ENCODE measurements at places on chromosomes 12 and 14.

- DNase-seq, result no peak
These were observed 81.9 kb downstream of the BMP4 start for GRCh38 chr14:53874704-53875103.

DNA sequence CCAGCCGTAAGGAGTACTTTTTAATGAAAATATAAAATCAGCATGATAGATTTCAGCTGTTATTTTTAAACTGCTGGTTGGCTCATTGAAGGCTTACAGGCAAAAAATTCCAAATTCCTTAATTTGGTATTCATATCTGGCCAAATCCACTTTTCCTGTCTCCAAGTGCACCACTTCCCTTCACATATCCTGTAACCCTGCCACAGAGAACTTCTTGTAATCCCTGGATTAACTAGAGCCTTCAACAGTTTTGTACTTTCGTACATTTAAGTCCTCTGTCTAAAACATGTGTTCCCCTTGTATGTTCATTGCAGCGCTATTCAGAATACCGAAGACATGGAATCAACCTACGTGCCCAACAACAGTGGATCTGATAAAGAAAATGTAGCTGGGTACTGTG, 9.6 kb downstream of the PUS7L start:
- DNase-seq, result no peak

- DNase-seq, result no peak
These were observed 244.8 kb downstream of the DACT1 start for GRCh38 chr14:58882577-58883018.

DNA sequence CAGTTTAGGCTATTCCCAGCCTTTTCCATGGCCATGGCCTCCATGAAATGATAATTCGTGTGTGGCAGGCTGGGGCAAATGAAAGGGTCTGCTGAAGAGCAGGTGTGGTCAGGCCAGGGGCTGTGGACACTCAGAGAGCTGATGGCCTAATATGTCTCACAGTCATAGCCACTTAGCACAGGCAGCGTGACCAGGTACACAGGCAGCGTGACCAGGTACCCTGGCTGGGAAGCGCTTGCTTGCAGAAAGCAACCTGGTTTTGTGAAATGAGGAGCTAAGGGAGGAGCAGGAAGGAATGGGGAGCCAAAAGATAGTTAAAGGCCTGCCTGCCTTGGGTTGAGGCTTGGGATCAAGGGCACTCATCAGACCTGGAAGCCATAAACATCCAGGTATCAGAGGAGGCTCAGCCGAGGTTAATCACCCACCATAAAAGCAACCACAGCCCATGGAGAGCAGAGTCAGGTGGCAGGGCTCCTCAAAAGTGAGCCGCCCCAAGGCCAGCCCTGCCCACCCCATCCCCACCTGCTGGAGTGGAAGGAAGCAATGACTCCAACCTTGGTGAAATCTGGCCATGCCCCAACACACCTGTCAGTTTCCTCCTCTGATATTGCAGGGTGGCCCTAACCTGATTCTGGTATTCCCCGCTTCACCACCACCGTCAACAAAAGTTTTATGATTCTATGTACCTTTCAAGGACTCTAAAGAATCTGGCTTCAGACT, 8.0 kb upstream of the KRT8 start:
- DNase-seq, result no peak

DNA sequence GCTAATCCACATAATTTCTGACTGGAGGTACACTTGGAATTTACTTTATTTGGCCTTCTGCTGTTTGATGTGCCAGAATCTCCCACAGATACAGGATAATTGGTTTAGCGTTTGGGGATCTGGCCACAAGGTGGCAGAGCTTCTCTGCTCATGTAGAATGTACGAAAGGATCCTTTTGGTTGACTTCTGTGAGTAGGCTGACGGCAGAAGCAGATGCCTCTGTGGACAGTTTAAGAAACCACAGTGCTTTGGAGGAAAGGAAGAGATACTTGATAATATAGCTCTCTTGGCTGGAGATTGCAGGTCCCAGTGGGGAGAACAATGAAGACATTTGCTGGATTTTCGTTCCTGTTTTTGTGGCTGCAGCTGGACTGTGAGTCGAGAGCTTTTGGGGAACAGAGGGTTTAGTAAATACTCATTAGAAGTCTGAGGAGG, 75.3 kb upstream of the OR4E1 start:
- DNase-seq, result peak; percentile 64

All from stimulated activated CD8-positive, alpha-beta memory T cell treated with anti-CD3 and anti-CD28 coated beads, Interleukin-4, amount 100 ng/mL, for 48 hours (primary cell).